ENCODE measurements at places on chromosomes 16 and 17. TPM values are rescaled to one million over a fixed set of nuclear protein-coding genes. Genes with fewer than 3 reads are reported as not detected.

The KIF2B gene
- total RNA-seq = not detected

The PEMT gene
- total RNA-seq = 45.1 TPM

The CTDNEP1 gene
- total RNA-seq = 193 TPM

The CSH1 gene
- not detected for total RNA-seq

The NMT1 gene
- total RNA-seq = 168 TPM

The METTL9 gene
- total RNA-seq = 64.9 TPM

The HOXB13 gene
- not detected for total RNA-seq

The BCAS3 gene
- 8.5 TPM for total RNA-seq

The CD300LB gene
- total RNA-seq = not detected

The ACSM2A gene
- total RNA-seq = not detected

The TOX3 gene
- total RNA-seq = not detected

The KRT34 gene
- total RNA-seq = not detected

The KRTAP2-2 gene
- not detected for total RNA-seq

The NPIPA7 gene
- 3.9 TPM for total RNA-seq

The SRL gene
- total RNA-seq = not detected

The RNF227 gene
- total RNA-seq = 6.2 TPM

The VASN gene
- total RNA-seq = 0.18 TPM

The TEKT5 gene
- total RNA-seq = not detected

The TNFSF12 gene
- 26.5 TPM for total RNA-seq

The TEKT3 gene
- total RNA-seq = not detected

The P3H4 gene
- total RNA-seq = 4.1 TPM

The HYDIN gene
- 0.17 TPM for total RNA-seq

The ZNF469 gene
- total RNA-seq = 0.59 TPM

The PRSS33 gene
- total RNA-seq = not detected
